ENCODE measurements at places on chromosomes 7 and 10.

DNA sequence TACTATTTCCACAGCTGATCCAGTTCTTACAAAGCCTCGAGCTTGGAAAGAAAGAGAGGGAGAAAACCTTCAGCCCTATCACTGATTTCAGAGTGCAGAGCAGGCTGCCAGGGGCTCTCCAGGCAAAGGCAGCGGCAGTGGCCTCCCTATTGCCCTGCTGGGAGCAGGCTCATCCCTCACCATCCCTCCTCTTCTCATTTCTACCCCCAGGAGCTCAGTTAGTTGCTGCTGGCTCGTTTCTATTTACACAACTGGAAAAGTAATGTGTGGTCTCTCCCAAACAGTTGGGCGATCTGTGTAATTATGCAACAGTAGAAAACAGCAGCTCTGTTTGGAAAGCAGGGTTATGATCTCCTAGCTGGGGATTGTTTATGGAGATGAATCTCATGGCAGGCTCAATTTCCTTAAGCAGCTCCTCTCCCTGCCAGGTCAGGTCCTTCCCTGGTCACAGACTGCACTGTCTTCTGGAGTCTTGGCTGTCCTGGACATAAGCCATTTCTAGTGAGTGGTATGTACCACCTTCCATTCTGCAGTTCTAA, 28.7 kb upstream of the TNS3 start:
- DNase-seq = no peak

- DNase-seq = no peak
These were observed 74.7 kb downstream of the ABCA13 start for GRCh38 chr7:48245751-48246472.

- no peak for DNase-seq
These were observed 926.7 kb upstream of the ZNF722 start for GRCh38 chr7:63071920-63072319.

DNA sequence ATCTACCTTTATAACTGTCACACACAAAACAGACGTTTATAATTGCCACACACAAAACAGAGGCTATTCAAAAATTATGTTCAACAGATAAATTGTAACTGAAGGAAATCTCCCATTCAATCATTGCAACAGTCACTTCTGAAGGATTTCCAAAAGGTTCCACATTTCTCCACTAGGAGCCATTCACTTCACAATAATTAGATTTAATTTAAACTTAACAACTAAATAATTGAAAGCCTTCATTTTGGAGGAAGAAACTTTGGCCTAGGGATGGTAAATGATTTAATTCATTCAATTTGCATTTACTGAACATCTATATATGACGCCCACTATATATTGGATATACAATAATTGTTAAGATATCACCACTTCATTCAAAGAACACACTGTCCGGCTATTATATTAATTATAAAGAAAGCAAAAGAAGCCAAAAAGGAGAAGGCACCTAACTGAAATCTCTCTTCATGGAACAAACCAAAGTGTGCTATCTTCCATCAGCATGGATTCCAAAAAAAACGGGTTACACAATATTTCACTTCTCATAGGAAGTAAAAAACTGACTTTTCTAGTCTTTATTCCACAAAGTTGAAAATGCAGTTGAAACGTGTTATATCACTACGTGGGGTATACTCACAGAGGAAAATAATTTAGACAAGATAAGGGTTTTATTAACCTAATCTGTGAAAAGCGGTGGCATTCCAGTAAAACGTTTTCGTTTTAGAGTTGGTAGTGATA, 1.7 kb downstream of the ATAD1 start:
- no peak for DNase-seq

DNA sequence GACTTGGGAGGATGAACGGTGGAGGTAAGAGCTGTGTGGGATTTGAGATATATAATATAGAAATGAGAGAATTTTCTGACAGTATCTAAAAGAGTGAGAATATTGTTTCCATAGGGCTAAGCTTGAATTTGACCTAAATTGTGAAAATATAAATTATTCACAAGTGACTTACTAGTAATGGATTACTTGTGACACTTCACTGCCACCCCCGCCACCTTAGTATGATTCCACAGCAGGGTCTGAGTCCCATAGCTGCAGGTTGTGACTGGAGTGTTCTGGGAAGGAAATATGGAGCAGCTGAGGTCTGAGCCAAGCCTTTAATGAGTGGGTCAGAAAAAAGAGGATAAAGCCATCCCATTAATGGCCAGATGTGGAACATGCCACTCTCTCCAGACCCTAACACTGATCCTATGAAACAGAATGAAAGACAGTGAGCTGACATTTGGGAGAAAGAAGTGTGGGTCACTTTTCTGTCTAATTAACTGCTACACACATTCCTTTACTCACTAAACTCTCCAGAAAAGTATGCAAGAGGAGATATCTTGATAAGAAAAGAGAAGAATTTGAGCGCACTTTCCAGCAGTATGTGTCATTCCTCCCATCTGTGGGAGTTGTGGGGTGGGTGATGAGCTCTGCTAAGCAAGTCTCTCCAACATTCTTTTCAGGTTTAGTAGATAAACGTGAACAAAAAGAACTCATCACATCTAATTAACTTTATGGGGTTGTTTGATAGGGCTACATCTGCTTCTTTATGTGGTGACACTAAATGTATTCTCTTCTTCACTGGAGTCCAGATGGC, 1193.4 kb downstream of the SORCS3 start:
- no peak for DNase-seq

GRCh38 chr10:5692461-5693358, 8.1 kb downstream of the TASOR2 start:
- no peak for DNase-seq

DNA sequence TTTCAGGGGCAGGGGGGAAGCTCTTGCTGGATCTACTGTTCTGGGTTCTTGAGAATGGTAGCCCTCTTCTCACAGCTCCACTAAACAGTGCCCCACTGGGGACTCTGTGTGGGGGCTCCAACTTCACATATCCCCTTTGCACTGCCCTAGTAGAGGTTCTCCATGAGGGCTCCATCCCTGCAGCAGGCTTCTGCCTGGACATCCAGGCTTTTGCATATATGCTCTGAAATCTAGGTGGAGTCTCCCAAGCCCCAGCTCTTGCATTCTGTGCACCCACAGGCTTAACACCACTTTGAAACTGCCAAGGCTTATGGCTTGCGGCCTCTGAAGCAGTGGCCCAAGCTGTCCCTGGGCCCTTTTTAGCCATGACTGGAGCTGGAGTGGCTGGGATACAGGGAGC, 150.7 kb downstream of the LRMDA start:
- DNase-seq = no peak
